Astrocyte (in vitro differentiated cells and primary cell): ENCODE measurements at places on chromosomes 16 and 17. TPM values are rescaled to one million over a fixed set of nuclear protein-coding genes. Genes with fewer than 3 reads are reported as not detected.
A peak's percentile ranks its signal among the peaks of the same experiment; 100 is the strongest.

- H3K4me3 ChIP-seq = no peak overlapping the region
- H3K4me1 ChIP-seq = peaks cover 7% of the 10 kb centered on the region
- no peak for DNase-seq
- H3K27ac ChIP-seq = peak overlapping the region; percentile 16
- H3K36me3 ChIP-seq = no peaks in the 10 kb centered on the region
- peaks cover 2% of the 10 kb centered on the region for H3K27me3 ChIP-seq
Measured at GRCh38 chr17:39014795-39015545, 47.8 kb upstream of the FBXO47 start.

DNA sequence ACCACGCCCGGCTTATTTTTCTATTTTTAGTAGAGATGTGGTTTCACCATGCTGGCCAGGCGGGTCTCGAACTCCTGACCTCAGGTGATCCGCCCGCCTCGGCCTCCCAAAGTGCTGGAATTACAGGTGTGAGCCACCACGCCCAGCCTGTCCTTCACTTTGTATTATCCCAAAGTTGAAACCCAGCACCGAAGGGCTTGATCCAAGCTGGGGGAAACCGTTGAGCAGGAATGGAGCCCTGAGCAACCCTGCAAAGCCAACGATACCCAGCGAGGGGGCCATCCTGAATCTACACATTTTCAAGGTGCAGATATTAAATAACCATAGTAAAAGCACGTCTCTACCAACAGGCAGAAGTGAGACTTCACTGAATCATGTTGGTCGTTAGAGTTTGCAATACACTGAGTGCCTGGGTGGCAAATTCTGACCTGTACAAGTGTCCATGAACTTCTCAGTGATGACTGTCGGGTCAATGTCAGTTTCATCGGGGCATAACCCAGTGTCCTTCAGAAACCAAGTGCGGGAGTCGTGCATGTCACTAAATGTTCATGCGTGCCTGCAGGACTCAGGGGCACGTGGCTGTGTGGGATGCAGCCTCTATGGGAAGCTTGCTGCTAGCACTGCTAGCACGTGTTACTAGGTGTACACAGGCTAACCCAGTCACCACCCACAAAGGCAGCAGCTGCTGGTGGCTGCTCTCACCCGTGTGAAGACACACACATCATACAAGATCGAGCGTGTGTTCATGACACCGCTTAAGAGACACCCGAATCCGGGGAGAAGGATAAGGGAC is 10.5 kb upstream of the RBFOX3 start:
- no peak overlapping the region for H3K4me3 ChIP-seq
- DNase-seq = no peak
- no peaks in the 10 kb centered on the region for H3K36me3 ChIP-seq
- peaks cover 10% of the 10 kb centered on the region for H3K27me3 ChIP-seq
- H3K27ac ChIP-seq = no peak overlapping the region

COASY gene
- total RNA-seq = 52.0 and 54.2 TPM in 2 replicates

DNA sequence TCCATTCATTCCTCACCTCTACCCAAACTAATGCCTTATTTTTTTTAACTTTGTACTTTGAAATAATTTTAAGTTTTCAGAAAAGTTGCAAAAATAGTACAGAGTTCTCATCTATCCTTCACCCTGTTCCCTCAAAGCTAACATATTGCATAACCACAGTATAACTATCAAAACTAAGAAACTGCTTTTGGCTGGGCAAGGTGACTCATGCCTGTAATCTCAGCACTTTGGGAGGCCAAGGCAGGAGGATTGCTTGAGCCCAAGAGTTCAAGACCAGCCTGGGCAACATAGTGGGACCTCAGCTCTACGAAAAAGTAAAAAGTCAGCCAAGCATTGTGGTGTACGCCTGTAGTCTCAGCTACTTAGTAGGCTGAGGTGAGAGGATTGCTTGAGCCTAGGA is 147.7 kb downstream of the SKAP1 start:
- DNase-seq = no peak
- H3K4me3 ChIP-seq = no peak overlapping the region
- H3K27me3 ChIP-seq = peaks cover 34% of the 10 kb centered on the region
- H3K4me1 ChIP-seq = no peaks in the 10 kb centered on the region
- H3K36me3 ChIP-seq = no peaks in the 10 kb centered on the region

FOXF1 gene
- 0.07 TPM in 1 of 2 replicates, not detected in the other for total RNA-seq

GRCh38 chr17:43755389-43755875 is 3.2 kb downstream of the SOST start:
- H3K4me3 ChIP-seq = peak overlapping the region; percentile 22
- H3K4me1 ChIP-seq = peaks cover 12% of the 10 kb centered on the region
- no peak overlapping the region for H3K27ac ChIP-seq
- H3K27me3 ChIP-seq = peaks cover 55% of the 10 kb centered on the region
- H3K36me3 ChIP-seq = no peaks in the 10 kb centered on the region

DNA sequence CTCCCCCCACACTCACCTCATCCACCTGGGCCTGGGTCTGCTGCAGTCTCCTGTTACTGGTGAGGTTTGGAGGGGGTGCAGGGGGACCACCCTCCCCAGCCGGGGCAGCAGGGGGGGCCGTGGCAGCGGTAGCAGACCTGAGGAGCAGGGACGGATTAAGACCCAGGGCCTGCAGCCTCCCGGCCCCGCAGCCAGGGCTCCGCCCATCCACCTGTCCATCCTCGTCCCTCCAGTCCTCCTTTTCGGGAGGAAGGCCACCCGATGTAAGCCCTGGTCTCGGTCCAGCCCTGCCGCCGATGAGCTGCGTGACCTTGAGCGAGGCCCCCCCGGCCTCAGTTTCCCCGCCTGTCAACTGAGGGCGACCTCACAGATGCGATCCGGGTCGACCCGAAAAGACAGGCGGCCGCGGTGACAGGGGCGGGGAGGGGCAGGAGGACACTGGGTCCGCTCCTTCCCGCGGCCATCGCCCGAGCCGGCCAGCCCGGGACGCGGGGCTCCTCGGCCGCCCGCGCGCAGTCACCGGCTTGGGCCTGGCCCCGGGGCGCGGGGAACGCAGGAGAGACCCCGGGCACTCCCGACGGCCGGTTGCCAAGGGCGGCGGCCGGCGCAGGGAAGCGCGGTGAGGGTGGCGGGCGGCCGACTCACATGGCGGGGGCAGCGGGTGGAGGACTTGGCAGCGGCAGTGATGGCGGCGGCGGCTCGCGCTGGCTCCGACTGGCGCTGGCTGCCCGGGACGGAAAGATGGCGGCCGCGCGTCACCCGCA is at the start of gene VAMP2:
Gene VAMP2, minus strand, starts transcription at position 716 of the 764 bp plus-strand sequence. Its CDS starts 69 bp downstream, at position 647.
- H3K4me1 ChIP-seq = peaks cover 38% of the 10 kb centered on the region
- H3K4me3 ChIP-seq = peak within 1 kb of the TSS; percentile 94
- peak within 1 kb of the TSS; percentile 91 for H3K27ac ChIP-seq
- H3K27me3 ChIP-seq = no peaks in the 10 kb centered on the region

DNA sequence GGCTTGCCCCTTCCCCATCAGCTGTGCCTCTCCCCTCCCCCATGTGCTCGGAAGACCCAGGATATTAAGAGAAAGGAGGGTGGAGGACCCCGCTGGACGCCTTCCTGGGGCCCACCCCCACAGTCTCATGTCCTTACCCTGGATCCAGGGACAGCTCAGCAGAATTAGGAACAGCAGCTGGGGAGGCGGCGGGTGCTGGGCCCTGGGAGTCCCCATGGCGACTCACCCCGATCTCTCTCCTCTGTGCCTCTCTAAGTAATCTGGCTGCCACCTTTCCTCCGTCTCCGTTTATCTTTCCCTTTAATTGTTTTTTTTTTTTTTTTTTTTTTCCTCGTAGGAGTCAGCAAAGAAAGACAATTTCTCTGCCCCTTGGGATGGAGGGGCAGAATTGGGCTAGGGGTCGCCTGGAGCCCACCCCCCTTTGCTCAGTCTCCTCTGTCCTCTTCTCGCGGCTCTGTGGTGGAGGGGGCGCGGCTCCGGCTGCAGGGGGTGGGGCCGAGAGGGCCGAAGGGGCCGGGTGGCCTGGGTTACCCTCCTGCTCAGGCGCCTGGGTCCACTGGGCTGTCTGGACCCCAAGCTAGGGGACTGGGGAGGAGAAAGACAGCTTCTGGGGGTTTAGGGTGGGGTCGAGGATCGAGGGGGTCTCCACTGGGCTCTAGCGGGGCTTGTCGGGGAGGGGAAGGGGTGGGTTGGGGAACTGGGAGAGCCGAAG is 390 bp downstream of the SEZ6L2 start:
- H3K36me3 ChIP-seq = no peaks in the 10 kb centered on the region
- peaks cover 23% of the 10 kb centered on the region for H3K4me1 ChIP-seq
- H3K4me3 ChIP-seq = peak overlapping the region; percentile 59
- peak; percentile 12 for DNase-seq

KREMEN2 gene
- 7.5 and 8.0 TPM in 2 replicates for total RNA-seq

GRCh38 chr17:42421507-42422338 is 1.3 kb downstream of the CAVIN1 start:
- H3K4me1 ChIP-seq = peaks cover 23% of the 10 kb centered on the region
- H3K27ac ChIP-seq = peak overlapping the region; percentile 91
- H3K4me3 ChIP-seq = peak overlapping the region; percentile 96
- peaks cover 3% of the 10 kb centered on the region for H3K36me3 ChIP-seq
- no peaks in the 10 kb centered on the region for H3K27me3 ChIP-seq
- DNase-seq = peak; percentile 72

DNA sequence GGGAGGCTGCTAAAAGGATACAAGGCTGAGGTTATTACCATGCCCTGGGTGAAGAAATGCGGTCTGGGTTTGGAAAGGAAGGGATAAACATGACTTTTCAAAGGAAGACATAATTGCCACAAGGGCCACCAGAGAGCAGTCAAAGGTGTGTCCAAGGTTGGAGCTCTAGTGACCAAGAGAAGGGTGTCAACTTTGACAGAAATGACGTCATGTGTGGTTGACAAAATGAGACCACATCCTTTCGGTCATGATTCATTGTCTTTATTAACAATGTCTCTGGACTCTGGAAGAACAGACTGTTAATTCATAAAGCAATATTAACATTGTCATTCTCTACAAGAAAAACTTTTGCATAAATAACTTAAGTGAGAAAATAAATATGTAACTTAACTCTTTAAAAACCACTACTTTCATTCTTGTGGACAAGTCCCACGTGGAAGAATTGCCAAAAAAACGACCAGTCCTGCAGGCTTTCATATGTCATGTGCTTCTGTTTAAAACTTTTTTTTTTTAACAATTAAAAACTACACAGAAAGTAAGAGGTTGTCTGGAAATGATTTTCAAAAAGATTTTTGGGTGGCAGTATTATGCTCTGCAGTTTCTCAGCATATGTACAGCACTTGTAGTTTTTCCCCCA is 5.0 kb downstream of the SOST start:
- peaks cover 45% of the 10 kb centered on the region for H3K27me3 ChIP-seq
- no peak overlapping the region for H3K4me3 ChIP-seq
- DNase-seq = peak; percentile 44
- H3K27ac ChIP-seq = no peak overlapping the region

IL17C gene
- total RNA-seq = 0.36 TPM in 1 of 2 replicates, not detected in the other

VAMP2 gene
- total RNA-seq = 28.0 and 31.3 TPM in 2 replicates

NHLRC4 gene
- total RNA-seq = 0.50 and 0.73 TPM in 2 replicates

TEX14 gene
- total RNA-seq = 0.09 and 0.31 TPM in 2 replicates

- no peak overlapping the region for H3K27ac ChIP-seq
- H3K4me3 ChIP-seq = no peak overlapping the region
- H3K4me1 ChIP-seq = peaks cover 7% of the 10 kb centered on the region
- DNase-seq = no peak
- H3K36me3 ChIP-seq = no peaks in the 10 kb centered on the region
Measured at GRCh38 chr16:67676939-67677338, 10.3 kb downstream of the C16orf86 start.

DNA sequence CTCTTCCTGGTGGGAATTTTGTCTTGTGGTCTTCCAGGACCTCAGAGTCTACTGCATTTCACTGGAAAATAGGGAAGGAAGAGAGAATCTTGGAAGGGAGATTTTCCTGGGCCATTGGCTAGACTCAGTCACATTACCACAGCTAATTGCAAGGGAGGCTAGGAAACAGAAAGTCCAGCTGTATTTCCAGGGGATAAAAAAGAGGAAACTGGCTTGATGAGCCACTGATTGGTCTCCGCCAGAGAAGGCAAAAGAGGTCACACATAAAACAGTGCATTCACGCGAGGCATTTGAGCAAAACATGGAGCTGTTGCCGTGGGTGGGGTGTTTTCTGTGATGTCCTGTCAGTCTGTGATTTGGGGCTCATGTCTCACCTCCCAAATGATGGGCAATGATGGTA is 345.3 kb downstream of the FOXL1 start:
- H3K4me3 ChIP-seq = no peak overlapping the region
- H3K36me3 ChIP-seq = no peaks in the 10 kb centered on the region
- no peaks in the 10 kb centered on the region for H3K27me3 ChIP-seq
- peaks cover 32% of the 10 kb centered on the region for H3K4me1 ChIP-seq
- peak overlapping the region; percentile 93 for H3K27ac ChIP-seq

- H3K4me1 ChIP-seq = peaks cover 8% of the 10 kb centered on the region
- no peaks in the 10 kb centered on the region for H3K36me3 ChIP-seq
- peak overlapping the region; percentile 6 for H3K27ac ChIP-seq
Measured at GRCh38 chr16:87704754-87705353, 60.9 kb downstream of the KLHDC4 start.

GRCh38 chr17:76689859-76690258 is 20.9 kb downstream of the MXRA7 start:
- peaks cover 21% of the 10 kb centered on the region for H3K4me1 ChIP-seq
- no peaks in the 10 kb centered on the region for H3K27me3 ChIP-seq
- no peak overlapping the region for H3K4me3 ChIP-seq
- no peak for DNase-seq
- no peaks in the 10 kb centered on the region for H3K36me3 ChIP-seq
- H3K27ac ChIP-seq = no peak overlapping the region

- H3K27ac ChIP-seq = peak overlapping the region; percentile 57
- no peaks in the 10 kb centered on the region for H3K36me3 ChIP-seq
- DNase-seq = peak; percentile 70
- no peaks in the 10 kb centered on the region for H3K27me3 ChIP-seq
- no peak overlapping the region for H3K4me3 ChIP-seq
Measured at GRCh38 chr16:86653285-86654006, 75.1 kb downstream of the FOXL1 start.

DNA sequence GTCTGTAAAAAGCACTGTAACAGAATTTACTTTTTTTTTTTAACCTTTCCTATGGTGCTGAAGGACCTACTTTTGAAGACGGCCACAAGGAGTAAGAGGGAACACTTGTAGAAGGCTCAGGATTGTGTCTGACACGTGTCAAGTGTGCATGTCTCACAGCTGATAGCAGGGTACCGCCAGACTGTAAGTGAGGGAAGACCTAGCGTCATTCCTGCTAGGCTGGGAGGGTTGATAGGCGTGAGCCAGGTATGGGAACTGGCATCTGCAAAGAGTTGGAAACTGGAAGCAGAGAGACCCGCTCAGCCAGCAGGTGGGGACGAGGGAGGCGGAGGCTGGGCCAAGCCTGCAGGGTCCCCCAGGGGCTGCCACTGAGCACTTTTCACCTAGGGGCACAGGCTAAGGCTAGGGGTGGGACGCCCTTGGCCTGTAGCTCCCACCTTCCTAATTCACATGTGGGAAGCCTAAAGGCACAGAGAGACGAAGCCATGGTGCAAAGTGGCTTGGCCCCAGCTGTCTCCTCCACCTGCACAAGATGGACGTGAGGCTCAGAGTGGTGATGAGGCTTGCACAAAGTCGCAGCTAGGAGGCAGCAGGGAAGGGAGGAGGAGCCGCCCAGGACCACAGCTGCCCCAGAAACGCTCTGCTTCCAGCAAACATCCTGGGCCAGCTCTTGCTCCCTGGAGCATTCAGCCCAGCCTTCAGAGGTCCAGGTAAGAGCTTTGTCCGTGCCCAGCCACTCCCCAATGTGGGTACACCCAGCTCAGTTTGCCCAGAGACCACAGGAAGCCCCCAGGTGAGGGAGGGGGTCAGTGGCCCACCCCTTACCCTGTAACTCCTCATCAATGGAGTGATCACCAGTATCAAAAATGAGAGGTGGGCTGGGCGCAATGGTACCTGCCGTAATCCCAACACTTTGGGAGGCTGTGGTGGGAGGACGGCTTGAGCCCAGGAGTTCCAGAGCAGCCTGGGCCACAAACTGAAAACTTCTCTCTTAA is 18.9 kb downstream of the VASN start:
- no peak overlapping the region for H3K4me3 ChIP-seq
- H3K27me3 ChIP-seq = no peaks in the 10 kb centered on the region
- H3K36me3 ChIP-seq = no peaks in the 10 kb centered on the region
- no peak for DNase-seq
- peaks cover 61% of the 10 kb centered on the region for H3K4me1 ChIP-seq
